ENCODE measurements at places on chromosomes 12 and 14.

DNA sequence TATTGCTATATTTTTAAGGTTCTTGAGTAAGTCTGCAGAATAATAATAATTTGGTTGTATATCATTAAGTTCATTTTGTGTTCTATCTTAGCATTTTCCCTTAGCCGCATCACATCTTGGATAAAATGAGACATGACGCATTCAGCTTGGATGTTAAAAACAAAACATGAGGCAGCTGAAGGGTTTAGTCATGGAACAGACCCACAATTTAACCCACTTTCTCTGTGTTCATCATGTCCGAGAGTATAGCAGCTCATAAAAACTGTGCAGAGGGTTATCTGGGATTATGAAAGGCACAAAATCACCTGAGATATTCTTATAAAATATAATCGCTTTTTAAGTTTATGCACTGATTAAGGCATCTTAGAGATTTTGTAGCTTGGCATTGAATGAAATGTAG lies 219.3 kb downstream of the TRHDE start:
- no peak for DNase-seq

GRCh38 chr12:26869104-26869494 lies 36.1 kb upstream of the ITPR2 start:
- DNase-seq: no peak

GRCh38 chr12:102873077-102873476 lies 44.0 kb downstream of the PAH start:
- DNase-seq: no peak

GRCh38 chr14:101035466-101036225 lies 132.1 kb upstream of the RTL1 start:
- no peak for DNase-seq

DNA sequence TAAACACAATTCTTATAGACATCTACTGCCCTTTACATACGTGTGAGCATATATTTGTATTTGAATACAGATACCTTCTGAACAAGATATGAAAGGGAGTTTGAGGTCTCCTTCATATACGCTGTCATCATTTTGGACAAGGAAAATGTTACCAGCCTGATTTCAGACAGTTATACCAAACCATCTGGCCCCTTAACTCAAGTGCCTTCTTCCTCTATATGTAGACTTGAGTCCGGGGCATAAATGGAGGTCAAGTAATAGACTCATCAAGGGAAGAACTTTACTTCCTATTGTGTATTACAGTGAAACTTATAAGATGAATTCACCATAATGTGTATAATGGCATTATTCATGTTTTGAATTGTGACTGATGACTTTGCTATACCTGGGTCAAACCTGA lies 52.2 kb downstream of the FAR2 start:
- no peak for DNase-seq

DNA sequence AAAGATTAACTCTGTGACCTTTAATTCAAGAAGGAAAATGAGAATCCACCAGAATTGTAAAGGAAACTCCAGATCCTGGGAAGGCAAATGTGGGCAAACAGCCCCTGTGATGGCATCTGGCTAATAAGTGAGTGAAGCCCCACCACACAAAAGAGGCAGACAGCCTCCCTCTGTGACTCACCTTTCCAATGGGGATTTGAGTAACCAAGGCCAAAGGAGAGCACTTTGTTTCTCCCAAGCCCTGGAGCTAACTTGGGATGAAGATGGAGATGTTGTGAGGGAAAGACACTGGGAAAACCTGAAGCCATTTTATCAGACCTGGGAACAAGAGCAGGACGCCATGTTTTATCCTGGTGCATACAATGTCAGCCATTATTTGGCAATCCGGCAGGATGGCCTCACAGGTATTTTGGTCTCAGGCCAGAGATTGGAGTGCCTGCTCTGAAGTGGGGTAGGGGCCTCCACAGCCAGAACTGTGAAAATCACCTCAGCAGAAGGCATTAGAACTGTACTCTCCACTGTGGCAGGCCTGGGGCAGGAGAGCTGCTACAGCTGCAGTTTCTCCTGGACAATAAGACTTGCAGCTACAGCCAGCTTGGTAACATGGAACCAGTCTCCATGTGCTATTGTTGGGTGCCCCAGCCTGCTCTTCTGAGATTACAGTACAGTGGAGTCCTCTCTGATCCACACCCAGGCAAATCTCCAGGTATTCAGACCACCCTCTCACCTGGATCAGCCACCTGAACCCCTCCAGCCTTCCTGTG lies 96.6 kb upstream of the PCED1B start:
- DNase-seq: no peak

- no peak for DNase-seq
These were observed 47.7 kb downstream of the B4GALNT3 start for GRCh38 chr12:507391-507796.

DNA sequence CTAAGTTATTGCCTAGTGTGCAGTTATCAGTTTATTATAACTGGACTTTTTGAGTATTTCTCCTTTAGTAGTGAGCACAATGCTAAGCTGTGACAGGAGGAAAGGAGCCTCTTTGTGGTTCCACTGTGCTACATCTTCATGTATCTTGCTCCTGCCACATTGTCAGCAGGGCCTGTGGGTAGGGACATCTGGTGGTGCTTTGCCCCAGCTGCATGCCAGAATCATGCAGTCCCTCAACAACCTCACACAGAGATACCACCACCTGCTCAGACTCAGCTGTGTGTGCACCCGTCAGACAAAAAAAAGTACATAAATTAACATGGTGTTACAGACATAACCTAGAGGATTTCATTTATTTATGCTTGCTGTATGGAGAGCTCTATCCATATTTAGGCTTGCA lies 51.1 kb downstream of the MIS18BP1 start:
- peak; percentile 5 for DNase-seq

DNA sequence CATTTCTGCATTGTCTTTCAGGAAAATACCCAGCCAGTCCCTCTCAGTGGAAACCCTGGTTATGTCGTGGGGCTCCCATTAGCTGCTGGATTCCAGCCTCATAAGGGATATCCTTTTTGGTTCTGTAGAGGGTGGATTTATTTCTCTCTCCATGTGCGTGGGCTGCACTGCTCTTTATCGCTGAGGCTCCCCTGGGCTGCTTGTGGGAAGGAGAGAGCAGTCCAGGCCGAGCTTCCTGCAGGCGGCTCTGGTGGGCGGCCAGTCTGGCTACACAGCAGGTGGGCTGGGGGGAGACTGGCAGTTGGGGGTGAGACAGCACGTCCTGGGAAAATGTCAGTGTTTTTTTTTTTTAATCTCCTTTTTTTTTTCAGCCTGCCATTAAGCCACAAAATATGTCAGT lies 27.6 kb downstream of the TCTN1 start:
- no peak for DNase-seq

DNA sequence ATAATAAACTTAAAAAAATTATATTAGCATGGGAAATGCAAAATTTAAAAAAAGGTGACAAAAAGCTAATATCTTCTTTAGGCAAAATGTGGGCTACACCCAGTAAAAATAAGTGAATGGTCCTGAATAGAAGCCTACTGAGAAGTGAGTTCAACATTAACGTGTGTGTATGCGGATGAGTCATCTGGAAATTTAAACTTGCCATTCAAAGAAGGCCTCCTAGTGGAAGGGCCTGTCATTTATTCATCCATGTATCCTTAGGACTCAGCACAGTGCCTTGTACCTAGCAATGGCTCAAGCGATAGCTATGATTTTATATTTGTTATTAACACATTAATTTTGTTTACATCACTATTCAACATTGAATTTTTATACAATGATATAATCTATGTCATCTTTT lies 226.2 kb downstream of the NUBPL start:
- DNase-seq: no peak

GRCh38 chr12:10174986-10175614 lies 3.2 kb upstream of the OLR1 start:
- DNase-seq: no peak

DNA sequence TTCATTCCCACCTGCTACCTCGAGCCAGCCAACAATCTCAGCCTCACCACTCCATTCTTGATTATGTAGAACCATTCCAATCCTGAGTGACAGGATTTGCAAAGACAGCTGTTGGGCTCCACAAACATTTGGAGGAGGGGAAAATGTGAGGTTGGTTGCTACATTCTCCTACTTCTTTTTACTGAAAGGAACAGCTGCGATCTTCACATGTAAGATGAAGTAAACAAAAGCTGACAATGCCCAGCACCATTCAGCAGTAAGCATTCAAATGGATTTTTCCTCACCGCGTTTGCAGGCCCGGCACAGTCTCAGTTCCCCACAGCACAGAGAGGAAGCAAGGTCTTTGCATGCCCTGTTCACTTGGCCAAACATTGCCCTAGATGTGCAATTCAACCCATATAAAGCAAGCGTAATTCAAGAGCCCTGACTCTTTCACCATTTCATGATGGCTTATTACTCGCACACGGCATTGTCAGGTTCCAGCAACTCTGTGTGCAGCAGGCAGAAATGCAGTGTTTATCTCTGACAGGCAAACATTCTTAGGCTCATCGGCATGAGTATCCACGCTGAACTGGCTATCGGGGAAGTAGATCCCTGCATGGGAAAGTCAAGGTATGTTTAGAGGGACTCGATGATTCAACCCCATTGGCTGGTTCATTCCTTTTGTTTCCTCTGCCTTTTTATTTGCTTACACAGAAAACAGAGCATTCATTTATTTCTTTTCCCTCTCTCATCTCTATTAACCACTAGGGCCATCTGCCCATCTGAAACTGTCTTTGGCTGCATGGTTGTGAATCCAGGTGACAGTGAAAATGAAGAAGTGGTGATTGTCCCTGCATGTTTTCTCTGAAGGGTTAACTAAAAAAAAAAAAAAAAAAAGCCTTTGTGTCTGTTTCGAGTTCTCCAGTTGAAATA lies 236.1 kb upstream of the PLEKHG7 start:
- DNase-seq: no peak

- no peak for DNase-seq
These were observed at the start of gene ALDH1L2 for GRCh38 chr12:105084251-105085250. ALDH1L2 (minus strand) TSS chr12:105084458; CDS start chr12:105084436, 22 bp downstream.

GRCh38 chr12:29537298-29537697 lies 39.8 kb upstream of the OVCH1 start:
- DNase-seq: no peak

DNA sequence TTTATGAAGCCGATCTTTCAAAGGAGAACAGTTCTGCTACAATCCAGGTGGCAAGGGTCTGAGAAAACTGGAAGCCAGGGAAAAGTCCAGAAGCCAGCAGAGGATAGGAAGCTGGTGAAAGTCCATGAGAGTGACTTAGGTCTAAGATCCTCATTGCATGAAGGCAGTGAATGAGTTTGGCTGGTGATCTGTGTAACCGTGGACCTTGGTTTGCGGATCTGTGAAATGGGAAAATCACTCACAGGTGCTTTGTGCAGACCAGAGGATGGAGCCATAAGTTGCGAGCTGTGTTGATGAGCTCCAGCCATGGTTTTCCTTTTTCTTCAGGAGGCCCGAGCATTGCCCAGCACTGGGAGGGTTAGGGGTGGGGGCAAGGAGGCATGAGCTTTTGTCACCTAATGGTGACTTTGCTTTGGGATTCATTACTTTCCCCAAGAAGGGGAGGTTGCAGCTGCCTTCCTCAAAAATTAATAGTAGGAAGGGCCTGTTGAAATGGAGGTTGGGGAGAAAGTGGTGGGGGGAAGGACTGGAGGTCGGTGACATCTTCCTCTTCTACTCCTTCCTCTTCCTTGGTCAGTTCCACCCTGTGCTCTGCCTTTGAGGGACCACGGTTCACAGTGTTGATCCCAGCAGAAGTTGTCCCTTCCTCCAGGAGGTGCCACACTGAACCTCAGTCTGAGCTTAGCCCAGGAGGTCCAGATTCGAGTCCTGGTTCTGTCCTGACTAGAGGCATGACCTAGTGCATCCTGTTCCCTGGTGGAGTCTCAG lies 20.3 kb upstream of the SERPINA6 start:
- DNase-seq: no peak

- DNase-seq: no peak
These were observed 196.5 kb downstream of the DUSP6 start for GRCh38 chr12:89155826-89156225.

DNA sequence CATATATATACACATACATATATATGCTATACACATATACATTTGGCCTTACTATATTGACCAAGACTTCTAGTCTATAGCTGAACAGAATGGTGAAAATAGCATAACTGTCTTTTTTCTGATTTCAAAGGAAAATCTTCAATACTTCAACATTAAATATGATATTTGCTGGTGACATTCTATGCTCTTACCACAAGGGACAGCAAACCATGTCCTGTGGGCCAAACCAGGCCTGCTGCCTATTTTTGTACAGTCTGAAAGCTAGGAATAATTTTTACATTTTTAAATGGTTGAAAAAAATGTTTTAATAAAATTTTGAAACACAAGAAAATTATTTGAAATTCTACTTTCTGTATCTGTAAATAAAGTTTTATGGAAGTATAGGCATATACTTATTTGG lies 63.6 kb downstream of the EML5 start:
- no peak for DNase-seq

DNA sequence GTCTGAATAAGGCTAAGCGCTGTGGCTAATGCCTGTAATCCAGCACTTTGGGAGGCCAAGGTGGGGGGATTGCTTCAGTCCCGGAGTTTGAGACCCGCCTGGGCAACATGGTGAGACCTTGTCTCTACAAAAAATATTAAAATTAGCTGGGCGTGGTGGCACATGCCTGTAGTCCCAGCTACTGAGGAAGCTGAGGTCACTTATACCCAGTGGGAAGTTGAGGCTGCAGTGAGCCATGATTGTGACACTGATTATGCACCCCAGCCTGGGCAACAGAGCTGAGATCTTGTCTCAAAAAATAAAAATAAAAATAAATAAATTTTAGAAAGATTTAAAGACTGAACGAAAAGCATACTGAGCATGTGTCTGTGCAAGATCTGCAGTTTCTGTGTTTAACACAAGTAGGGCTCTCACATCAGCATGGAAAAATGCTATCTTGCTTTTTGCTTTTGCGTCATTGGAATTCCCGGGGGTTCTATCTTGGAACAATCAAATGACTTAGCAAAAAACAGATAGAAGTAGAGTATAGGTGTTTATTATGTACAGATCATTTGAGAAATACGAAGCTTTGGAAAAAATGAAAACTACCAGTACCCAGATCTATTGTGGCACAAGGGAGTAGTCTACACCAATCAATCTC lies 161.9 kb downstream of the CAPZA3 start:
- DNase-seq: no peak

GRCh38 chr14:66087231-66087630 lies 398.9 kb upstream of the CCDC196 start:
- DNase-seq: no peak

All from COR-L47 (cell line).